SIG-M5 (cell line): ENCODE measurements at places on chromosomes 1 and 21.

GRCh38 chr1:206705191-206705590, 20.5 kb downstream of the MAPKAPK2 start:
- no peak for DNase-seq

GRCh38 chr1:207024202-207025145, 8.1 kb downstream of the C1orf116 start:
- DNase-seq, result no peak

- no peak for DNase-seq
These were observed 49.4 kb downstream of the C1orf198 start for GRCh38 chr1:230818901-230819300.

DNA sequence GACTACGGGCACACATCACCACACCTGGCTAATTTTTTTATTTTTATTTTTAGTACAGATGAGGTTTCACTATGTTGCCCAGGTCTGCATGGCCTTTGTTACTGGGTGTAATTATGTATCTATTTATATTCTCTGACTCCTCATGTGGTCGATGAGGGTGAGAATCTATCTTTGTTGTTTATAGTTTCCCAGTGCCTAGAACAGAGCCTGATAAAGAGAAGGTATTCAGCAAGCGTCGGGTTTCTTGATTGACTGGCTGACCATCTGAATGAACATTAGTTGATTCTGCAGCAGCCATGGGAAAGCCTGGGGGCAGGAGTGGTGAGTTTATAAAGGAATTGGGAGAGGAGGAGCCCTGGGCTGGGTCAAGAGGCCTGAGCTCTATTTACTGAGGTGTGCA, 28.5 kb downstream of the SERINC2 start:
- no peak for DNase-seq

DNA sequence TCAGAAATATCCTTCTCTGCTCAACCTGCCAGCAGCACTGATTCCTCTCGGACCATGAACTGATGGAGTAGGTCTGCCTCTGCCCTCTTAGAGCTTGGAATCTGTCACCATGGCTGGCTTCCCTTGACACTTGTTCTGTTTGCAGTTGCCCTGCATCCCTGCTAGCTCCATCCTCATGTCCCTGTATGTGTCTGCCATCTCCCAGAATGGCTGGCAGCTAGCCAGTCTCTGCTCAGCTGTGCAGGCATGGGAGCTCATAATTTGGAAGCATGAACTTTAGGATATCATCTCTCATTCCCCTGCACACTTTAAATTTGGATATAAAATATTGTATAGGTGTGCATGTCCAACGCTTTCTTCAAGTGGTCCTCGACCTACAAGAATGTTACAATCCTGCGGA, 95.4 kb downstream of the C1orf94 start:
- DNase-seq, result no peak

- DNase-seq, result no peak
These were observed 21.1 kb downstream of the PYHIN1 start for GRCh38 chr1:158952416-158952815.

GRCh38 chr1:51583532-51583931, 33.4 kb upstream of the OSBPL9 start:
- no peak for DNase-seq

DNA sequence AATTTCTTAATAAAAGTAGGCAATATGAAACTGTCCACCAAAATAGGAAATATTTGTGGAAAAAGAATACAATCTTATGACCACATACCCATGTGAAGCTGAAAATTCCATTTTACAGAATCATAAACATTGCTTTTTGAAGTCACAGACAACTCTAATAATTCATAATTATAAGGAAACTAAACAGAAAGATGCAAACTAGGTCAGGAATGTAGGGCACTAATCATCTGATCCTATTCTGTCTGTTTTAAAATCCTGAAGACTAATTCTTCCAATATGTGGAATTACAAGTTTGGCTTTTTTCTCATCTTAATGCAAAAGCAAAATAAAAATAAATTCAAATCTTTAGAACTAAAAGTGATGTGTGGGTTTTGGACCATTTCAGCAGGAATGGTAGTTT, 528.6 kb downstream of the LTN1 start:
- no peak for DNase-seq

GRCh38 chr1:167882376-167882775, 31.6 kb downstream of the ADCY10 start:
- DNase-seq, result no peak

- no peak for DNase-seq
These were observed 845.4 kb upstream of the ADAMTS5 start for GRCh38 chr21:27812279-27812678.

- no peak for DNase-seq
These were observed 78.7 kb upstream of the ZNF281 start for GRCh38 chr1:200488375-200489165.

DNA sequence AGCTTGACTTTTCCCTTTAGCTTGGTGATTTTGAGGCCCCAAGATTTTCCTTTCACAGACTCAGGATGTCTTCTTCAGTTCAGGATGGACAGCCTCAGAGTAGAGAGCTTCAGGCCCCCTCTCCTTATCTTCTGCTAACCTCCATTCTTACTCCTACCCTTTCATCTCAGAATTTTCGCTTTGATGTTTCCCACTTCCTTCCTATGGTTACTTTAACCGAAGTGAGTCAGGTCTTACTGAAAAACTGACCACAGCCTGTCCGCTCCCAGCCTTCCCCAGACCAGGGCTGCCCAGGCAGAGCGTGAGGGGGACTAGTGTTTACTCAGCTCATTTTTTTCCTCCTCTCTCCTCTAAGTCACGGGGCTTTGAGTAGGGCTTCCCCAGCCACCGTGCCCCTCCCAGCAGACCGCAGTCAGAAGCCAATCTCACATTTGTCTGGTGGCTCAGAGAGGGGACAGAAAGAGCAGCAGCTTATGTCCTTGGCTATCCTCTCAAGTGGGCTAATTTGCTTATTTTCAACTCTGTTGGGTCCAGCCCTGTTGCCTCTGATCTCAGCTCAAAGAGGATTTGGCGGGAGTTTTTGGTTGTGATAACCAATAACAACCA, 4.2 kb upstream of the IL19 start:
- no peak for DNase-seq

DNA sequence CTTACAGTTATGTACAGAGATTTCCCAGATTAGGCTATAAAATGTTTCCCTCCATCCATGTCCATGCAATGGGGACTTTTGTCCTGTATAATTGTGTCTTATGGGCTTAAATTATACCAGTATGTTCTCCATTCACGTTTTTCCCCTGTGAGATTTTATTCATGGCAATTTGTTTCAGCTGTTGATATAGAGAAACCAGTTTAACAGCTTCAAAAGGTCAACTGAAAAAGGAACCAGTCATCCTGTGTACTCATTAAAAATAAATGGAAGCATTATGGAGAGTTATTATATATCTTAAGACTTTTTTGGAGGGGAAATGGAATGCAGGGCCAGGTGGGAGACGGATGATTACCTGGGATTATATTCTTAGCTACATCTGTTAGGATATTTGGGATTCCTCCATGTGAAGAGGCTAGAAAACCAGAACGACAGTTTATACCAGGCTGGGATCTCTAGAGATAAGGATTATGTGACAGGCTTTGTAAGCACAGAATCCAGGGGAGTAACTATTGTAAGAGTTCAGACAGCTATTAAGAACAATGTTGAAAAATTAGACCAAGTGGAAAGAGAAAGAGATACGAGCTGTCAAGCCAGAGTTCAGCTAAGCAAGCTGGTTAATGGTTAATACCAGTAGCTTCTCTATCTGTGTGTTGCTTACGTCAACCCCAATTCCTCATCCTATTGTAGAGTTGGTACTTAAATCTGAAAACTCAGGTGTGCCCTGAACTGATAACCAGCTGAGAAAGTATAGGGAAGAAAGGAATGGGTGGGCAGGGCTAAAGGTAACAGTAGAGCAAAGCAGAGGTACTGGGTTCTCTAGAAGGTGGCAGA, 12.4 kb upstream of the ZNF697 start:
- DNase-seq, result no peak
